ENCODE measurements at places on chromosomes 13 and 19. TPM values are rescaled to one million over a fixed set of nuclear protein-coding genes. Genes with fewer than 3 reads are reported as not detected.
A peak's percentile ranks its signal among the peaks of the same experiment; 100 is the strongest.

- no peak for DNase-seq
Observed at GRCh38 chr19:58045411-58046050, 11.7 kb downstream of the ZSCAN1 start.

Gene LILRA2
- not detected for total RNA-seq

Gene SYNGR4
- not detected for total RNA-seq

DNA sequence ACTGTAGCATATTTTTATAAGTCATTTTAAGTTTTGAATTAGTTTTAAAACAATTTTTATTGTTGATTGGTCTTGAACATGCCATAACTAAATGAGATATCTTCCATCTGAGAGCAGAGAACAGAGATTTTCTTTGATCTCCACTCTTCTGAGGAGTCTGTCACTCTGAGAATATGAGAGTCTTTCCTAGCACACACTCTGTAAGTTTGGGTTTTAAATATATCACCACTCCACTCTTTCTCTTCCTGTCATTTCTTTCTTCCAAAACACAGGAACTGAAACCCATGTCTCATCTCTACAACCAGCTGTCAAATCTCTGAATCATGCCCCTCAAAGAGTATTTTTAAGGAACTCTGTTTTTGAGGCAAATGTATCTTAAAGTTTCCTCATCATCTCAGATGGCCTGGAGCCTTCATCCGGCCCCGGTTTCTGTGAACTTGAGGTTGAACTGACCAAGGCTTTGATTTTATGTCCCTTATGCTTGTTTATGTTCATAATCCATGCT is 698.2 kb upstream of the SGCG start:
- DNase-seq, result no peak

Gene TTC9B
- total RNA-seq, result not detected

Gene DMWD
- total RNA-seq, result 20.6 TPM

- DNase-seq, result no peak
Observed at GRCh38 chr13:74562381-74562780, 428.2 kb upstream of the KLF12 start.

GRCh38 chr19:30361721-30362120 is 10.5 kb upstream of the ZNF536 start:
- DNase-seq, result no peak

DNA sequence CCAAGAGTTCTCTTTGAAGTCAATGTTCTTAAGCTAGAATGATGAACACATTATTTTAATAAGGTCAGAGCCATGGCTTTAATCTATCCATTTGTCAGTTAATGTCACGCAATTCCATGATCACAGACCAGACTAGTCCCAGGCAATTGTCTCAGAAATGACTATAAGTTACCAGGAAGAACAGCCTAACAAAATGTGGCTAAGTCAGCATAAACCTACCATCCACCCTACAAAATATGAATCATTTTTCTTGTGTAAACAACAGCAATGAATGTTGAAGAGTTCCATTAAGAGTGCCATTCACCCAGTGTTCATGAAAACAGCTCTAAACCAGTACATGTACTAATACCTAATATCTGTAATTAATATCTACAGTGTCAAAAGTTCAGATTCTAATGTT is 127.5 kb downstream of the KCTD12 start:
- DNase-seq, result no peak

DNA sequence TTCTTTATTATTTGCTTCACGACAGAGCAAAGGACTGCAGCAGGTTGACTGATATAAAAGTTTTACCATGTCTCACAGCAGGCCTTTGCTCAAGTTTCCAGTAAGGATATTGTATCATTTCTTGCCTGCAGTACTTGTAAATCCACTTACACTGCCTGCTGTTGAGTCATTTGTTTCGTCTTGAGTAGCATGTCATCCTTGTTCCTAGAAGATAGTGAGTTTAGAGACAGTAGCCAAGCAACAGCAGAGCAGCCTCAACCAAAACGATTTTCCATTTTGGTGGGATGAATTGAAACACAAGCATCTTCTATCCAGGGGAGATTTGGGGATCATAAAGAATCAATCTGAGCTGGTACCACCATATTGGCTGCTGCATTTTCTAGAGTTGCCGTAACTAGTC is 24.0 kb upstream of the ALOX5AP start:
- peak; percentile 35 for DNase-seq

DNA sequence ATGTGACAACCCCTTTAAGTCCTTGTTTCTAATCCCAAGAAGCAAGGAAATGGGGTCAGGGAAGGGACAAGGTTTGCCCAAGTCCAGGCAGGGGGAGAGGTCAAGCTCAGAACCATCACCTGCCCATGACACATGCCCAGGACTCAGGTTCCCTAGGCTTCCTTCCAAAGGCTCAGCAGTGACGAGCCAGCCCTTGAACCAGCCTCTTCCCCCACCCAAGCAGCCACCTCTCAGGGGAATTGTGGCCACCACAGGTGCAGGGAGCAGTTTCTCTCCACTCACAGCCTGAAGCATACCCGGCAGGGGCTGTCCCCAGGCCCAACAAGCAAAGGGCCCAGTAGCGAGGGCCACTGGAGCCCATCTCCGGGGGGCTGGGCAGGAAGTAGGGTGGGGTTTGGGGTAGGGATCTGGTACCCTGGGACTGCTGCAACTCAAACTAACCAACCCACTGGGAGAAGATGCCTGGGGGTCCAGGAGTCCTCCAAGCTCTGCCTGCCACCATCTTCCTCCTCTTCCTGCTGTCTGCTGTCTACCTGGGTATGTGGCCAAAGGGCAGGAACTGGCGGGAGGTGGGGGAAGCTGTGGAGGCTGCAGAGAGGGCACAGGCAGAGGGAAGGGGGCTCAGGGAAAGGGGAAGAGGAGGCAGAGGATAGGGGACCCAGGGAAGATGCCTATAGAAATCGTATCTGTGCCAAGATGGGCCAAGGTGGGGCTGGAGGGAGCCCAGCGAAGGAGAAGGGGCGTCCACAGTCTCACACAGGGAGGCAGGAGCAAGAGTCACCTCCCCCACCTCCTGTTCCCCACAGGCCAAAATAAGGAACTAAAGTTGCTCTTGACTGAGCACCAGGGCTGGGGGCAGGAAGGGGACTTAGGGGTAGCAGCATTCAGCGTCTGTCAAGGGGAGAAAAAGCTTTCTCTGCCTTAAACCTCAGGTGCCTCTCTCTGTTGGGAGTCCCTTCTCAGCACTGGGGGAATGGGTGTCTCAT is at the start of gene CD79A:
TSS of gene CD79A (plus strand) at position 433 of the 986 bp plus-strand sequence. CDS start at position 459, 26 bp downstream.
- DNase-seq, result no peak

Gene PSG3
- not detected for total RNA-seq

Gene RFX1
- 1.7 TPM for total RNA-seq

DNA sequence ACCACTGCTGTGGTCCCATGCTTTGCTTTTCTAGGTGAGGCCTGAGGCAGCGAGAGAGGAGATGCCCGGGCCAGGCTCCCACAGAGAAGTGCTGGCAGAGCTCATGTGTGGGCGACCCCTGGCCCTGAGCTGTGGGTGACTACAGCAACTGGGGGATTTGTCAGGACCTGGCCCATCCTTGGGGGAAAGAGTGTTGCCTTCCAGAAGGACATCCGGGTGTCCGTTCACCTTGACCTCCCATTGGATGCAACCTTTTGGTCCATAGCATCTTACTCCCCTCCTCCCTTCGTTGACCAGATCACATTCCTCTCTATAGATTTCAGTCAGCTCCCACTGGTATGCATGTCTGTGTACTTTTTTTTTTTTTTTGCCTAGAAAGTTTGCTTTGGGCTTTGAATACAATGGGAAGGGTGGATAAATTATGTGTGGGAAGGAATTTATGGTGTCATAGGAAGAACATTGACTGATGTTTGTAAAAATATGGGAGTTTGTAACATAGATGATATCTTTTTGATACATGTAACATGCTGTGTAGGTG is 84.2 kb upstream of the RNF113B start:
- no peak for DNase-seq

Gene PDE4C
- 0.10 TPM for total RNA-seq

GRCh38 chr19:57389194-57389729 is 392 bp upstream of the ZNF548 start:
- no peak for DNase-seq

GRCh38 chr19:7725791-7726190 is 6.1 kb downstream of the CLEC4G start:
- no peak for DNase-seq

GRCh38 chr13:79404985-79405384 is 1.1 kb downstream of the RBM26 start:
- DNase-seq, result no peak

Gene MYO1F
- 0.36 TPM for total RNA-seq

DNA sequence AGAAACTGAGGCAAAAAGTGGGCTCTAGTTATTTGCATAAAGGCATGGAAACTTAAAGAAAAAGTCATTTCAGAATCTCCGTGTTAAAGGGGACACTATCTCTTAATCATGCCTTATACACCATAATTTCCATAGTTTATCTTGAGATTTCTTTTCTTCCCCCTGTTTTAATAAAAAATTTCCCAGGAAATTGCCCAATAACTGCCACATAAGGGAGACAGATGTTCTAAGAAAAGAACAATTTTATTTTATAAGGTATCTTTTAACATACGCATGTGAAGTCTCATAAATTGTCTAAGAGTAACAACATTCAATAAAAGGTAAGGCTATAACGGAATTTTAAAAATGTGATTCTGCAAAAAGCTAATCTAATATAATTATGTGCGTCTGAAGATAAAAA is 371.3 kb downstream of the IRS2 start:
- DNase-seq, result no peak

Gene APOC1
- 1.8 TPM for total RNA-seq

GRCh38 chr13:98798849-98799645 is 46.6 kb upstream of the SLC15A1 start:
- peak; percentile 69 for DNase-seq

- DNase-seq, result no peak
Observed at GRCh38 chr13:24225062-24225461, 64.5 kb downstream of the SPATA13 start.

Gene HRC
- total RNA-seq, result under 0.01 TPM

DNA sequence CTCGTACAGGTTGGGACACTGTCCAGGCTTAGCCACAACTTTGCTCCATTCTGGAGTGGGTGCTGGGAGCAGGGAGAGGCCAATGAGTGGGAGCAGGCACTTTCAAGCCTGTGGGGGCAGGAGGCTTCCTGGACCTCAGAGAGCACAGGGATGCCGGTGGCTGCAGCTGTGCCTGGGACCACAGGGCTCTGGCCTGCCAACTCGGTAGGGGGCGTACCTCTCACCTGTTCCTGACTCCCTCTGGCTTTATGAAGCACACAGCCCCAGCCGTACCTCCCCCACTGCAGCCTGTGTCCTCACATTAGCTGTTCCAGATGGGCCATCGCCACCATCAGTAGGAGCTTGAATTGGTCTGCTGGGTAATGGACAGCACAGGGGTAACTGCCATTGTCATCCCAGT is 278.7 kb upstream of the KLHL1 start:
- no peak for DNase-seq

DNA sequence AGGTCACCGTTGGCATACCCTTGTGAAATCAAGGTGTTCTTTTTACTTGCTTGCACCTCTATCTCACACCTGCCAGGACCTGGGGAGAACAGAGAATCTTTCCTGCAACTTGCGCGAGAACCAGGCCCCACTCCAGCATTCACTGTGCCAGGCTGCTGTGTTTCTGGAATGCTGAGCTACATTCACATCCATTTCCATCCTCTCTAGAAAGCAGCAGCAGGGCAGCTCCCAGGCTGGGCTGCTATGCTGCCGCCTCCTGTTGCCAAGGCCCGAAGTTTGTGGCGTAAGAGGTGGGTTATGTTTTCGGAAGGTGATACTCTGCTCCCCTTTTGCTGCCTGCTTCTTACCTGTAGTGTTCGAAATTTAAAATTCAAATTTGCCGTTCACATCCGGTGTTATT is 464.1 kb downstream of the KLF5 start:
- DNase-seq, result no peak

- peak; percentile 65 for DNase-seq
Observed at GRCh38 chr19:33339016-33339984, 34.2 kb upstream of the CEBPG start.

DNA sequence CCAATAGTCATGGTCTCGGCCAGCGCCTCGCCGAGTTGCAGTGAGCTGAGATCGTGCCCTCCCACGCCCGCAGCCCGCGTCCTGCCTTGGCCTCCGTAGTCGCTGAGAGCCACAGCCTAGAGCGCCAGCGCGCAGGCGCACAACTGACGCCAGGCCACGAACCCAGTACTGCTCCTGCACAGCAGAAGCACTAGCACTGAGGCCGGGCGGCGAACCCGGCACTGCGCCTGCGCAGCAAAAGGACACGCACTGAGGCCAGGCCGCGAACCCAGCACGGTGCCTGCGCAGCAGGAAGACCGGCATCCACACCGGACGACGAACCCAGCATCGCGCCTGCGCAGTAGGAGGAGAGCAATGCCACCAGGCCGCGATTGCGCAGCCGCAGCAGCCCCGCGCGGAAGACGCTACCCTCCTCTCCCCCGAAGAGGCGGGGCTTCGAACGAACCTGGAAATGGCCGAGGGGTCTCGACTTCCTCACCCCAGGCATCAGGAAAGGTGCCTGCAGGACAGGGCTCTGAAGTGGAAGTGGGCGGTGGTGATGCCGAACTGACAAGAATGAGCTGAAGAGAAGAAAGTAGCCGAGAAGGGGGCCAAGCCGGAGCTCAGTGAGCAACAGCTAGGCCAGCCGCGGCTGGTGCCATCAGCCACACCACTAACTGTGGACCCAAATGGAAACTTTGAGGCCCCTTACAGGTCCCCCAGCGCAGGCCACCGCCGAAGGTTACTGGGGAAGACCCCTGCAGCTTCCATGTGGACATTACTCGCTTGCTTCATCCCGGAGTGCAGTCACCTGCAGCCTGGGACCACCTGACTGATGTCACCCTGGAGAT is 7.5 kb downstream of the F10 start:
- no peak for DNase-seq

DNA sequence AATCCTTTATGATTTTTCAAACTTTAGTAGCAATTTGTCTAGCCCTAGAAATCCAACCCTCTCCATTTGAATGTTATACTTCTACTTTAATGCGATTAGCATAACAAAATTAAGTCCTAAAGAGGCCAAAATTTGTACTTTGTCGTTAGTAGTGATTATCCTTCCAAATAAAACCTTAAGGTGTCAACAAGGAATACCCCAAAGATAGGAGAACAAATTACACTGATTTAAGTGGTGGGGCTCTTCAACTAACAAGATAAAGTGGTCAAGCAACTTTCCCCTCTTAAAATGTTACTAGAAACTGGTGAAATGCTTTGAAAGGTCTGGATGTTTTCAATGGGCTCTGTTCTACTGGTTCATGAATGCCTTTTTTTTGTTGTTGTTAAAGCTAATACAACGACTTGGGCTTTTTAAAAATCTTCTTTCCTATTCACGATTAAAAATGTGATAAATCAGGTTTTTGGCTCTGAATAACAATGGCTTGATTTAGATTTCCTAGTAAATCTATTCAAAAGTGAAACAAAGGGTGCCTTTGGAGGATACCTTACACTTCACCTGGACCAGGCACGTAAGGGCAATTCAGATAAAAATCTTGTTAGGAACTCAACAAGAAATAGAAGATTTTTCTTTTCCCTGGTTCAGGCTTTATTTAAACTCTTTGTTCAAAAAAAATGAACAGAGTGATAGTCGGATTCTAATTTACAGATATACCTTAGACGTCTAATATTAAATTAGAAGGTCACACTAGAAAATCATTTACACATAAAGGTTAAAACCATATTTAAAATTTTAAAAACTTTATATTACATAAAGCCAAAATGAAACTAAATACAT is 3.1 kb downstream of the SOX21 start:
- no peak for DNase-seq

Gene PLK5
- total RNA-seq, result not detected

Gene NTF4
- total RNA-seq, result not detected
